ENCODE measurements at places on chromosomes 4 and X.

GRCh38 chrX:120840827-120841226 lies 34.8 kb downstream of the CT47B1 start:
- no peak for DNase-seq

DNA sequence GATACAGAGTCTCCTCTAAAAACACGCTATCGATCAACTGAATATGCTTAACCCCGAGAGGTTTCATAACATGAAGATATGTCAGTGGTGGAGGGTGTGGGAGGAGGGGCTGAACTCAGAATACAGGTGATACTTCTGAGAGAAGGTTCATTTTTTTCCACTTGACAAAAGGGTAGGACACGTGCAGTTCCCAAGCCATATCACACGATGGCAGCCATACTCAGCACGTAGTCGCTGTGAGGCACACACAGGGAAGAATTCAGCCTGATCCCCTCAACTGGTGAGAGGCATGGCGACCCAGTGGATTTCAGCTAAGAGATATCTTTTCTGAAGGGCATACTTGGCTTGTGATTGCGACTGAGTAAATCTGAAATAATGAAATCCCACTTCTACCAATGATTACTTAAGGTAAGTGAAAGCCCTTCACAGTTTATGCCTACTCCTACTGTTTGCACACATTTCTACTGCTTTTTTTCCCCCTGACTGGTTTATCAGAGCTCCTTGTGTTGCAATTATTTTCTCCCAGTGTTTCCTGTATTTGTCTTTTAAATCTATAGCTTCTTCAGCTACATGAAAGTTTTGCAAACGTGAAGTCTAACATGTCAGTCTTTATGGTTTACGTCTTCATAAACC lies 133.1 kb downstream of the CORIN start:
- no peak for DNase-seq

- DNase-seq: no peak
These were observed 138.3 kb downstream of the PDE5A start for GRCh38 chr4:119490335-119490734.

GRCh38 chr4:69727926-69728325 lies 32.5 kb downstream of the SULT1B1 start:
- DNase-seq: no peak

DNA sequence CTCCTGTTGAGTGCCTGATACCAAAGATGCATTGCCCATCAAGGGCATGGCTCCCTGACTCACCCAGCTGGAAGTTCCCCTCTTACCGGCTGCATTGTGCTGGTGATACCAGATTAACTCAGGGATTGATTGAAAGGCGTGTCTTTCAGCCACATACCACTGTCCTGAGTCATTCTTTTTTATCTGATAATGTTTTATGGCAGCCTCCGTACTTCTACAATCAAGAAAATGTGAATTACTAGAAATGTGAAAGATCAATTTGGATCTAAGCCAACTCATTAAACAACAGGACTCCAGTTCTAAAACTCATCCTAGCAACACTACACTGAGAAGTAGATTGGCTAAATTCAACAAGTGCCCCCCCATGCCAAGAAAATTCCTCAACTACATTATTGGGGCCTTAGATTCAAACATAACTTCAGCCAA lies 40.0 kb downstream of the TXK start:
- no peak for DNase-seq

DNA sequence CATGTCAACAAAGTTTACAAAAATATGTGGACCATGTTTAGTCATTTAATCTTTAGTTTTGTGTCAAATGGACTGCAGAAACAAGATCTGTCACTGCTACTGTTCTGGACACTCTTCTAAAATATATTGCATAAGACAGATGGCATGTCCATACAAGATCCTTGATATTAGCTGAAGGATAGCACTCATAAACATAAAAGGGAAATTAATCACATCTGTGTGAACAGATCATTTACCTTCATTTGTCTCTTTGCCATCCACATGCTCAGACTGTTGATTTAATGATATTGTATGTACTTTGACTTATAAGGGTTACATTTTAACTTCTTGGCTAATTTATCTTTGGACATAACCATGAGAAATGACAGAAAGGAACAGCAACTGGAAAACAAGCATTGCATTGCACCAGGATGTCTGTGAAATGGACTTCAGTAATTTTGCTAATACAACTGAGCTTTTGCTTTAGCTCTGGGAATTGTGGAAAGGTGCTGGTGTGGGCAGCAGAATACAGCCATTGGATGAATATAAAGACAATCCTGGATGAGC lies at the start of gene UGT2B7:
TSS of gene UGT2B7 (plus strand) at position 364 of the 546 bp plus-strand sequence. CDS start at position 411, 47 bp downstream.
- DNase-seq: no peak

DNA sequence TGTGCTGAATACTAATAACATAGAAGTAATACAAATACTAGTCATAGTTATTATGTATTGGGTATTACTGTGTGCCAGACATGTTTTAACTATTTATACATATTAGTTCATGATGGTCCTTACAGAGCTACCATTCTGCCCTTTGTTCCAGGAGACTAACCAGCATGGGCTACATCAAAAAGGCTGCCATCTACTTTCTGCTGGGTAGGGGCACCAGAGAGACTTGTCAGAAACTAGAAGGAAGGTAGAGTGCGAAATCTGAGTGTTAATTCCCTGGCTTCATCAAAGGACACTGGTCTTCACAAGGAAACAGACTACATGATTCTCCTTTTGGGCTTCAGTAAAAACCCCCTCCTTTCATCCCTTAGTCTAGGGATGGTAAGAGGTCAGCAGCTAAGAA lies 347.8 kb downstream of the GBA3 start:
- no peak for DNase-seq

GRCh38 chr4:184421533-184422155 lies 52.7 kb downstream of the IRF2 start:
- no peak for DNase-seq

GRCh38 chr4:167578906-167579305 lies 344.6 kb upstream of the SPOCK3 start:
- DNase-seq: no peak
